ENCODE measurements at places on chromosomes 7 and 10.

DNA sequence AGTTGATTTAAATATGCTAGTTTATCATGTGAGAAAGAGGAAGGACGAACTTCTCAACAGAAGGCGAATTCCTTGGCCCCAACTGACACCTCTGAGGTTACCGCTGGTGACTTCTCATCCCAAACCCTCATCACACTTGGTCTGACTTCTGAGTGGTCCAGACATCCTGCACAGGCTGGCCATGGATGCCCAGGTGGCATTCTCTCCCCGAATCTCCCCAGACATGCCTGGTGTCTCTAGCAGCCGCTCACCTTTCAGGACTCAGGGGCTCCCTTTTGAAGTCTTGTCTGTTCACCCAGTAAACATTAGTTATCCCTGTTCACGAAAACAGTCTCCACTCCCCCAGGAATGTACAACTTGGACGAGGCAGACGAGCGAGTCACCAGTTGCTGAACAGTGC lies 157.7 kb downstream of the ADARB2 start:
- DNase-seq, result no peak

- no peak for DNase-seq
These were observed 88.7 kb downstream of the FAM53B start for GRCh38 chr10:124655191-124656112.

- DNase-seq, result no peak
These were observed 53.4 kb upstream of the FHIP2A start for GRCh38 chr10:114767986-114768821.

DNA sequence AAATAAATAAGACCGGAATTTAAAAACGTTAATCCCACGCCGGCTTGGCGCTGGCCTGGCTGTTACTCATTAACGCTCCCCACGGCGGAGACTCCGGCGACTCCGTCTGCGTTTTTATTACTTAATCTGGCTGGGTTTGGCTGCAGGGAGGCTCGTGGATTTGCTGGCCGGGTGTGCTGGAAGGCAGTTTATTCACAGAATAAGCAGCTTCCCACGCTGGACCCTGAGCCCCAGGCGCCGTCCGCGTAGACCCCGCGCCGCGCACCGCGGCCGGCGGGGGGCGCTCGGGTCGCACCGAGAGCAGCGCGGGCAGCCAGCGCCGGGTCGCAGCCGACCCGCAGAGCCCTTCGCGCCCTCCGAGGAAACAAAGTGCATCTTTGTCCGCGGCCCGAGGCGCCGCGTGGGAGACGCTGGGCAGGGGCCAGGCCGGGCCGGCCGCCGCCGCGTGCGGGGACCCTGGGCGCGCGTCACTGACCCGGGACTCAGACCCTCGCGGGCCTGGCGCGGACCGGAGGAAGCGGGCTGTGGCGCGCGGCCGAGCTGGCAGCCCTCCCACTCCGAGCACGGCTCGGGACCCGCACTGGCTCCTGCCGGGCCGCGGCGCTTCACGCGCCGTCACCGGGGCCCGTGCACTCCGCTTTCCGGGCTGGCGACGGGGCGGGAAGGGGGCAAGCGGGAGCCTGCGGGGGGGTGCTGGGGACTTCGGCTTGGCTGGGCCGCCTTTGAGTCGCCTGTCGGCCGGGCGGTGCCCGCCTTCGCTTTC lies 587 bp upstream of the GRK5 start:
- DNase-seq, result peak; percentile 55

DNA sequence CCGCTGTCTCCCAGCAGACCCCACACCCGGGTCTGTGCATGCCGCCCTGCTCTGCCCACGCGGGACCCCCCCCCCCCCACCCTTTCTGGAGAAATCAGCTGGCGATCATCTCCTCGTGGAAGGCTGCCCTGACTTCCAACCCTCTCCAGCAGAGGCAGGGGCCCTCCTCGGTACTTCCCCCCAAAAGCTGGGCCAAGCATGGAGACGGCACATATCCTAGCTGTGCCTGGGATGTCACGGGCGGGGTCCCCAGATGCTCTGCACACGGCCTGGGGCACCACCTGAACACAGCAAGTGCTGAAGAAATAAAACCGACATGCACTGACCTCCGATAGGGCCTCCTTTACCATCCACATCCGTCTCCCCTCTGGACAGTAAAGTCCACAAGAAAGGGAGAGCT lies 96.0 kb downstream of the DIP2C start:
- no peak for DNase-seq

DNA sequence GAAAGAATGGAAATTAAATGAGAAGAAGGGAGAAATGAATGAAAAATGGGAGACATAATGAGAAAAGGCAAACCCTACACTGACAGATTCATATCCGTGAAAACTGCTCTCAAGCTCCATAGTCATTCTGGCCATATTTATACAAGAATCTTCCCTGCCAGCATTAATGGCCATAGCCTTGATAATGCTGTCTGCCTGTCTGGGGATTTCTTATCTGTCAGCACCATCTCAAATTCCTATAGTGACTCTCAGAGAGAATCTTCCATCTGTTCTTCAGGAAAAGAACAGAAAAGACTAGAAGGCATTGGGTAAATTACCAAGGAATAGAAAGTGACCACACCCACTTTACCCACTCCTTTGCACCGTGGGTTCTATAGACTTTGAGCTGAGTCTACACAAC lies 295.9 kb downstream of the PLXNA4 start:
- DNase-seq, result no peak

DNA sequence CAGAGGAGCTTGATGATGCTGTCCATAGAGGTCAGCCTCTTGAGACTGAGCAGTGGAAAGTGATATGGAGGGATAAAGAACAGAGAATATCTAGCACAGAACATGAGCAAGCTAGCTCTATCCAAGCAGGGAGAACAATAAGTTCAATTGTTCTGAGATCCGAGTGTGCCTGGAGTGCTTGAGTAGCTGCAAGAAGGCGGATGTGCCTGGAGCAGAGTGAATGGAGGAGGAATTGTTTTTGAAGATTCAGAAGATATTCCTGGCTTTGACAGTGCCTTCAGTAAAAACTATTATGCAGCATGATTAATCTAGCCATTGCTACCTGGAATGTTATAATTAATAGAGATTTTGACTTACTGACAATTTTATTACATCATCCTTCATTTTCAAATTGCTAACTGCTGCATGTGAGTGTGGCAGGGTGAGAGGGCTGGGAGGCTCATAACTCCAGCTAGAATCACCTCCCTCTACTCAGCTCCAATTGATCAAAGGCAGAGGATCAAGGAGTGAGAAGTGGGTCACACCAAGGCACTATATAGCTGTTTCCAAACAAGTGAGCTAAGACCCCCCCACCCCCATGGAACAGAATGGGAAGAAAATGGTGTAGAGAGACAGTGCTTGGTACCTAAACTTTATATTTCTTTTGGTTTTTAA lies 302.8 kb downstream of the ADRA2A start:
- no peak for DNase-seq

DNA sequence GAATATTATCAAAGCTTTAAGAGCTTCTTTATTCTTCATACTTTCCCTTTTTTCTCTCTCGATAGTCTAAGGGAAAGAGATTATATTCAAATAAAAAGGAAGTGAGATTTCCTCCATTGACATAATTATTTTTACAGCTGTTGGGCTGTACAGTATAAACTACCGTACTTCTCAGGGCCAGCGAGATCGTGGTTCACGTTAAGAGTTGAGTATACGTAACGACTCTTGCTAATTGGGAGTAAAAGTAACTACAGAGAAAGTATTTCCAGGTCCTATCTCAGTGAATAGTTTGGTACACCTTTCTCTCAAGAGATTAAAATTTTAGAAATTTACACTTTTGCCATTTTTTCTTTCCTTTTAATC lies 57.8 kb downstream of the INPP5F start:
- no peak for DNase-seq

- DNase-seq, result no peak
These were observed 56.4 kb upstream of the NPS start for GRCh38 chr10:127492607-127493250.

GRCh38 chr7:23600236-23600635 lies 3.1 kb downstream of the CCDC126 start:
- DNase-seq, result no peak

GRCh38 chr7:136134503-136134902 lies 157.3 kb upstream of the MTPN start:
- DNase-seq, result no peak

- no peak for DNase-seq
These were observed 76.8 kb downstream of the HGF start for GRCh38 chr7:81693080-81693479.

DNA sequence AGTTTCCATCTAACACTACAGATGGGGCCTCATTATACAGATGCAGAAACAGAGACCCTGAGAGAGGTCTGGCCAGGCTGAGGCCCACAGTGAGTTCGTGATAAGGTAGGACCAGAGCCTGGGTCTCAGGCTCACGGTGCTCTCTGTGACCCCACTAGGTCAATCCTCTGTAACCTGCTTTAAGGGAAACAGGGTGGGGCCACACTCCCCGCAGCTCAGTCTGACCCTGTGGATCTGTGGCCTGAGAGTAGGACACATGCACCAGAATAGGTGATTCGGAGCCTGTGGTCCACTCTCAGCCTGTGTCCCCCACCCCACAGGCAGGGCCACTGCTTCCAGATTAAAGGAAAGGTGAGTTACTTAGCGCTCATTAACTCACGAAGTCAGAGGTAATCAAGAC lies 137.8 kb upstream of the FAM20C start:
- DNase-seq, result no peak

DNA sequence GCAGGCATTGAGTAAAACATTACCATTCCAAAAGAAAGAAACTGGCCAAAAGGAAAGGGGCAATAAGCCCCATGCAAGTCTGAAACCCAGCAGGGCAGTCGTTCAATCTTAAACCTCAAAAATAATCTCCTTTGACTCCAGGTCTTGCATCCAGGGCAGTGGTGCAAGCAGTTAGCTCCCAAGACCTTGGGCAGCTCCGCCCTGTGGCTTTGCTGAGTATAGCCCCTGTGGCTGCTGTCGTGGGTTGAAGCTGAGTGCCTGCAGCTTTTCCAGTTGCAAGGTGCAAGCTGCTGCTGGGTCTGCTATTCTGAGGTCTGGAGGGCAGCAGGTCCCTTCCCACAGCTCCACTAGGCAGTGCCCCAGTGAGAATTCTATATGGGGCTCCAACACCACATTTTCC lies 580.1 kb upstream of the AUTS2 start:
- no peak for DNase-seq

DNA sequence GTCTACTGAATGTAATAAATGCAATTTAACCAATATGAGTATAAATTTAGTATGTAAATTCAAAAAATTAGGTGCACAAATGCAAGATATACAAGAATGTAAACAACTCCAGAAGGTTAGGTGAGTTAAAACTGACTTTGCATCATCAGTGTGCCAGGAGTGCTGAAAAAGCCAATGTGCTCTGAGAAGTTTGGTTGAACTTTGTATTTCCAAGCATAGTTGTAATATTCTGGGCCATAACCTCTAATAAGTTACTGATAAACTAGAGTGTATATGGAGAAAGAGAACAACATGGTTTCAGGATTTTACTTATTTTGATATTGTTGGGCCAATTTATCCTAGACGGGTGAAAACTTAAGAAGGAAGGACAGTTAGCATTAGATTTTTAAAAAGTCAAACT lies 876.9 kb upstream of the GHITM start:
- DNase-seq, result no peak

DNA sequence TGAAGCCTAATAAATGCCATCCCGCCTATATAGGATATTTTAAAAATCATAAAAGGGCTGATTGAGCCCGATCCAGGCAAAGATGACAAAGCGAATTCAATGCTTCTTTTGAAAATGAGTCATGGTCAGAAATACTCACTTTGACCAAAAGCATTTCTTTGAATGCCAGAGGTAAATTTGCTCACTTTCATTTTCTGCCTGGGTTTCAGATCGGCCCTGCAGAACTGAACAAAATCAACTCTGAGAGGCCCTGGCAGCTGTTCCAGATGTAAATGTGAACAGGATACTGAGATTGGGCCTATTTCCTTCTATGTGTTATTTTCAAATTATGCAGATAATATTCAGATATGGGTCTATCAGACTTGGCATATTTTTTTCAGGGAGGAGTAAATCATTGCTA lies 114.8 kb upstream of the ARID5B start:
- DNase-seq, result no peak

- no peak for DNase-seq
These were observed 11.4 kb downstream of the IRF5 start for GRCh38 chr7:128948976-128949760.

DNA sequence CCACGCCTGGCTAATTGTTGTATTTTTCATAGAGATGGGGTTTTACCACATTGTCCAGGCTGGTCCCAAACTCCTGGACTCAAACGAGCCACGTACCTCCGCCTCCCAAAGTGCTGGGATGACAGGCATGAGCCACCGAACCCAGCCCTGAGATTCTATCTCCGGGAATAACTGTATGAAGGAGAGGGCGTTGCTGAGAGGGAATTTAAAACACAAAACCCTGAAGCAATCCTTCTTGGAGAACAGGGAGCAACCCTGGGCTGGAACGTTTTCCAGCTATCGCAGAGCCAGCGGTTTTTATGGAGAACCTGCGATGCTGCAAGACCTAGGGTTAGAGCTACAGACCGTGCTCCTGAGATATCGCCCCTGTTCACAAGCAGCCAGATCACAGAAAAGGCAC lies 144.6 kb downstream of the PRKAG2 start:
- DNase-seq, result no peak

DNA sequence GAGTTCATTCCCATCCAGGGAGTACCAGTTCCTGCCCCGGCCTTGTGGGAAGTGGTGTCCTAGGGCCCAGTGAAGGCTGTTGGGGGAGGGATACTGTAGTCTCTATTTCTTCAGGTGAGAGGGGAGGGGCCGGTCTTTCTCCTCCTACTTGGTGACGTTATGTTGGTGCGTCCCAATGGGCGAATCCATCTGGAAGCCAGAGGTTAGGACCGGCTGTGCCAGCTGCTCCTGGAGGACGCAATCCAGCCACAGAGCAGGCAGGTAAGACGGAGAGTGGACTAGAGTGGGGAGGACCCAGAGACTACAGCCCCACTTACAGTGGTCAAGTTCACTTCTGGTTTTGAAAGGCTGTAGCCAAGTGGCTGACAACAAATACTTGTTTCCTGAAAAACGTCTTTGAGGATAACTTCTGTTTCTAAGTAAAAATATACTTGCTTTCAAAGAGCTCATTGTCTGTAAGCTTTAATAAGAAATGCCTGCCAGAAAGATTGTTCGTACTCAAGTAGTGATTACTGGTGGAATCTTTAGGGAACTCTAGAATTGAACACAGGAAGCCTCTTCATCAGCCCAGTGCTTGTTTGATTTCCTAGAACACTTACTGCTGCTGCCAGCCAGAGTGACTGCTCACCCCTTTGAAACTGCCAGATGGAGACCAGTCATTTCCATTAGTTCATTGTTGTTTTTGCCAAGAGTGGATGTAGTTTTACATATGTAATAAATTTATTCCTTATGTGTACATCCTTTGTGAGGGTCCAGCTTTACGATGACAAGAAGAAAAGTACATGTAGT lies 25.4 kb downstream of the RBM33 start:
- DNase-seq, result no peak

DNA sequence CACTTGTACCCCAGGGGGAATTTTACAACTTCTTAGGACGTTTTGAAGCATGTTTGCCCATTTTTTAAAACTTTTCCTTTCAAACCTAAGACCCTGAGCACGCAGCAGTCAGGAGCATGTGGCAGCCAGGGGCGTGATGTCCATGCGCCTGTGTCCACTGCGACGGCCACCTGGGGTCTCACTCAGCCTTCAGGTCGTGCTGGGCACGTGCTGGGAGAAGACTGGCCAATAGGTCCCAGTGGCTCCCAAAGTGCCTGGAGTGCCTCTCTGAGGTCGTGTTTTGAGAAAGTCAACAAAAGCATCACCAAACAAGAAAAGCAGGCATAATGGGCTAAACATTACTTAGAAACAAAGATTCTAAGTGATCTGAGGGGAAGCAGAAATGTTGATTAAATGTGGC lies 14.8 kb downstream of the LRRC27 start:
- DNase-seq, result no peak

All from effector CD4-positive, alpha-beta T cell (primary cell).